ENCODE measurements at places on chromosomes 1 and 21.

DNA sequence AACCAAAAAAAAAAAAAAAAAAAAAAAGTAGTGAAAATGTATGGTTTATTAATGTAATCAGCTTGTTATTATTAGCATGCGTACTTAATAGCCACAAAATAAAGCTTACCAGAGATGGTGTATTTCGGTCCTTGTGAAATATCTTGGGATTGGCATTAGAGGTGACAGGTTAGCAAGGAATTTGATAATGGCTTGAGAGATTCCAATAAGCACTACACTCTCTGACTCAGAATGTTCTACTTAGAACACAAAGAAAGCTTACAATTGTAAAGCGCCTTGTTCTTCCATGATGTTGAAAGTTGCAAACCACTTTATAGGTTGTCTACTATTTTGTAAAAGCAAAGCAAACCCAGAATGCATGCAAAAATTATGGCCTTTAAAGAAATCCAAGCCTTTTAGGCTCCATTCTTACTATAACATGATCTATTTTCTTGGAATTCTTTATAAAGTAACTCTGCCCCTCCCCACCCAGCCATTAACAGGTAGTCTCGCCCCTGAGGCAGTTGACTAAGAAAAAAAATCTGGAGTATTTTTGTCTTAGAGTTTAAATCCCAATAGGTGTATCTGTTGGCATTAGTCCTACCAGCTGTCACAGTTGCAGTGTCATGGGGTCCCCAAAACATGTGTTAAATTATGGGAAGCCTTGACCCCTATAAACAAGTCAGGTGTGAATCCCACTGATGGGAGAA lies 129.2 kb downstream of the DHRS3 start:
- no peak for DNase-seq

- DNase-seq: no peak
Observed at GRCh38 chr1:39262802-39263201, 58.3 kb downstream of the MACF1 start.

- DNase-seq: no peak
Observed at GRCh38 chr1:68758666-68759209, 261.9 kb upstream of the DEPDC1 start.

GRCh38 chr21:37270576-37271365 lies 3.6 kb upstream of the VPS26C start:
- no peak for DNase-seq

GRCh38 chr1:214549604-214550003 lies 1.8 kb downstream of the PTPN14 start:
- no peak for DNase-seq

Data from SK-N-DZ (cell line).